ENCODE measurements at places on chromosomes 4 and X.

- no peak for DNase-seq
Observed at GRCh38 chrX:107738272-107738671, 37.3 kb downstream of the TSC22D3 start.

DNA sequence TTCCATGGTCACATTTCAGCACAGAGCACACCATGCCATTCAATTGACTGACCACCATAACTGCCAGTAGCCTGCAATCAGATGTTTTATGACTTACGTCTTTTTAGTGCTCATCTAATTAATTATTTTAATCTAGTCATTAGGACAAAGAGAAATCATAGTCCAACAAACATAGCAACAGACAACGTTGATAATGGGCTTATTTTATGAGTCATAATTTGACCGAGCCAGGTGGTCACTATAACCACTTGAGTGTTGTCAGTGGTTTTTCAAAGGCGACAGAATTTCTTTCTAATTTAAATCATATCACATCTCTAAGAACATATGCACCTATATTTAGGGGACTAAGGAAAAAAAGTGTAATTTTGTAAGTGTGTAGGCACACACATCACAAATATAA is 1.9 kb downstream of the SEC24D start:
- peak; percentile 36 for DNase-seq

DNA sequence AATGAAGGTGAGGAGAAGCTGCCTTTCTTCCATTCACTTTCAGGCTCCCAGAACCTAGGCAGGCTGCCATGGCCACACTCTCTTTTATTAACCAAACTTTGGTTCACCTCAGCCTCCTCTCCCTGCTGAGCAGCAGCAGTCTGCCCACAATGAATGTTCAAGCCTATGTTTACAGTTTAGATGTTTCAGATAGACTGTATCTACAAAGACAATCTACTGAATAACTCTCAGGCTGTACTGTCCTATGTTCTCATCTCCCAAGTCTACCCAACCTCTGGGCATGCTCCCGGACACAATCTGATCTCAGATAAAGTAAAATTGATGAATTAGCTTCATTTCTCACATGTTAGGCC is 59.2 kb upstream of the TMEM164 start:
- peak; percentile 29 for DNase-seq

- DNase-seq, result no peak
Observed at GRCh38 chrX:65667503-65668376, at the start of gene MSN. Gene MSN, plus strand, starts transcription at chrX:65667654. Its CDS starts 188 bp downstream, at chrX:65667842.

GRCh38 chrX:63740382-63740781 is 44.6 kb downstream of the ARHGEF9 start:
- no peak for DNase-seq

DNA sequence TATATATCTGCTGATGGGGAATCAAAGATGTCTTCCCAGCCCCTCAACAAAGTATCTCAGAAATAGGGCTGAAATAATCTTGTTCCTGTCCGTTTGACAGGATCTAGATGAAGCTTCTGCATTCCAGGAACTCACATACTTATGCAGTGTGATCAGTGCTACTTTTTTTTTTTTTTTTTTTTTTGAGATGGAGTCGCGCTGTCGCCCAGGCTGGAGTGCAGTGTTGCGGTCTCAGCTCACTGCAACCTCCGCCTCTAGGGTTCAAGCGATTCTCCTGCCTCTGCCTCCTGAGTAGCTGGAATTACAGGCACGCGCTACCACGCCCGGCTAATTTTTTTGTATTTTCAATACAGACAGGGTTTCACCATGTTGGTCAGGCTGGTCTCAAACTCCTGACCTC is 36.4 kb downstream of the DHX15 start:
- DNase-seq, result no peak

DNA sequence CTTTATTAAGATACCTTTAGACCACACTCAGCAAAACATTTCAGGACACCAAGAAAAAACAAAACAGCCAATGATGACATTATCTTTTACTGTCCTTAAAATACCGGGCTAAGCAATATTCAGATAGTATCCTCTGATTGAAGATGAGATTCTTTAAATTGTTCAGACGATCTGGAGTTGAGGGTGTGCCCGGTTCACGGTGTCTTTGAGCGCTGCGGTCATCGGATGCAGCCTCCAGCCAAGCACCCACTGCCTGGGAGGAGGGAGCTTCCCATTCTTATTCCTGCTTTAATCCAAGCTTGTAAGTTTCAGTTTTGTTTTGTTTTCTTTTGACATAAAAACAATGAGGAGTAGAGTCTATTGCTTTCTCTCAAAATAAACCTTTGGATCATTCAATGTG is 14.1 kb downstream of the FAM149A start:
- no peak for DNase-seq

GRCh38 chrX:1112321-1112720 is 100.1 kb downstream of the CRLF2 start:
- no peak for DNase-seq

DNA sequence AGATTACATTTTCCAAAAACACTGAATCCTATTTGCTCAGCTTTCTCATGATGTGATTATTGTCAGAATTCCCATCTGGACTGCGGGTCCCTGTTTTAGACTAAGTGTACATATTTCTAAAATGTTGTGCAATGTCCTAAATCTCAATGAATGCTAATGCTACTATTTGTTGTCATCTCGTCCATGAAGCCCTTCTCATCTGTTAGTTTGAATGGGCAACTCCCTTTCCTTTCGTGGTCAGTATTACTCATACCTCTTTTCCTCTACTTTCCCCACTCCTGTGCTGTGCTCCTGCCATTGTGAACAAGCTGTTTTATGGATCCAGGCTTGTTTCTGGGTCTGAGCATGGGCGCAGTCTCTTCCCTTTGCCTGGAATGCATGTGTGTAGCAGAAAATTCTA is 91.0 kb downstream of the MID1 start:
- no peak for DNase-seq

DNA sequence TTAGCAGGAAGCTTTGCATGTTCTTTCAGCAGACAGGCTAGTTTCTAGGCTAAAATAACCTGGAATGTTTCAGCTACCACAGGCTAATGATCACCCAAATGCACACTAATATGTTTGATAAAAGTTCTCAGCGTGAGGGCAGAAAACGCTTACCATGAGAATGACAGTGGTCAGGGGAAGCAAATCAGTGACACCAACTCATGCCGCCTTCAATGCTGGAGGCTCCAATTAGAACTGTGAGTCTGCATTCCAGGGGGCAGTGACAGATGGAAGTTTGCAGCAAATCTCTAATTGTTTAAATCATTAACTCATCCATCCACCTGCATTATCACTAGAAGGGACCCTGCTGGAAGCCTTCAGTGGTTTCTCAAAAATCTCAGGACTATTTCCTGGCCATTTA is 43.2 kb downstream of the ANOS1 start:
- DNase-seq, result peak; percentile 33

DNA sequence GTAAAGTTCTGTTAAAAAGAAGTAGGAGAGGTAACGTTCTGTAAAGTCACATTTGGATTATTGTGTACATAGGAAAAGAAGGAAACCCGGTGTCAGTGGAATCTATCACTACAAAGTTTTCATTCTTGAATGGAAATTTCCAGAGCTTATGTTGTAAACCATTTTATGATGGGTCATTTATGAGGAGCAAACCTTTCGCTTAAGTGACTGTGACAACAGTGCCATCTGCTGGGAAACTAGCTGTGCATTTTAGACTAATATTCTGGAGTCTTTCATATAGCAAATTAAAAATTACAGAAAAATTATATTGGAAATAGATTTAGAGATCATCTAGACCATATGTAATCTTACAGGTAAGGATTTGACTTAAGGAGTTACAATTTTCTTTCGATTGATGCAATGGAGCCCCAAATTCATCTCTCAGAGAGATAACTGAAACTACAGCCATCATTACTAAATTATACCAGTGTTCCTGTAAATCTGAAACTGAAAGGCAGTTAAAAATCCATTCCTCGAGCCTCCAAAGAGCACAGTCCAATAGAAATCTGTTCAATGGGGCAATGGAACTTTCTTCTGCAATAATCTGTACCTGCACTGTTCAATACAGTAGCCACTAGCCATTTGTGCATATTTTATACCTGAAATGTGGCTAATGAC is 26.9 kb downstream of the ASB9 start:
- peak; percentile 55 for DNase-seq

GRCh38 chr4:112813790-112814189 is 176.8 kb downstream of the LARP7 start:
- peak; percentile 1 for DNase-seq

- DNase-seq, result no peak
Observed at GRCh38 chrX:22090181-22090580, 58.1 kb downstream of the PHEX start.

GRCh38 chrX:150316564-150316963 is 46.6 kb upstream of the MAMLD1 start:
- no peak for DNase-seq

DNA sequence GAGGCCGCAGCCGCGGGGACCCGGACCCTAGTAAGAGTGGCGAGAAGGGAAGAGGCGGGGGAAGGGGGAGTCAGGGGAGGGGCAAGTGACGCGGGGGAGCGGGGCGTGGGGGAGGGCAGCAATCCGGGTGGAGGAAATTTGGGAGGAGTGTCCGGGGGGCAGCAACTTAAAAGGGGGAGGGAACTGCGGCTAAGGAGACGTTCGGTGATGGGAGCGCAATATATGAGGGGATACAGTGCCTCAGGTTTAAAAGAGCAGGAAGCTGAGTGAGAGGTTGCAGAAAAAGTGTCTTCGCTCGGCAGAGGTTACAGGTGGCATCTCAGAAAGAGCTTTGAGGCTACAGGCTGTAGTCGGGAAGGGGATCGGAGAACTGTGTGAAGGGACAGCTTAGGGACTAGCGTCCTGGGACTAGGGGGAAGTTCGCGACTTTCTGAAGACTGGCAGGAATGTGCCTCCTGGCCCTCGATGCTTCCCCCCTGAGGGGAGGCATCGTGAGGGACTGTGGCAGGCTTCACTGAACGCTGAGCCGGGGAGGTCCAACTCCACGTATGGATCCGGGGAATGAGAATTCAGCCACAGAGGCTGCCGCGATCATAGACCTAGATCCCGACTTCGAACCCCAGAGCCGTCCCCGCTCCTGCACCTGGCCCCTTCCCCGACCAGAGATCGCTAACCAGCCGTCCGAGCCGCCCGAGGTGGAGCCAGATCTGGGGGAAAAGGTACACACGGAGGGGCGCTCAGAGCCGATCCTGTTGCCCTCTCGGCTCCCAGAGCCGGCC is 519 bp downstream of the FOXO4 start:
- DNase-seq, result peak; percentile 78

GRCh38 chr4:76090241-76090691 is 15.8 kb downstream of the ART3 start:
- DNase-seq, result no peak

- DNase-seq, result no peak
Observed at GRCh38 chr4:127469959-127470809, 162.6 kb upstream of the INTU start.

- no peak for DNase-seq
Observed at GRCh38 chrX:71367396-71367795, 1.2 kb downstream of the TAF1 start.

DNA sequence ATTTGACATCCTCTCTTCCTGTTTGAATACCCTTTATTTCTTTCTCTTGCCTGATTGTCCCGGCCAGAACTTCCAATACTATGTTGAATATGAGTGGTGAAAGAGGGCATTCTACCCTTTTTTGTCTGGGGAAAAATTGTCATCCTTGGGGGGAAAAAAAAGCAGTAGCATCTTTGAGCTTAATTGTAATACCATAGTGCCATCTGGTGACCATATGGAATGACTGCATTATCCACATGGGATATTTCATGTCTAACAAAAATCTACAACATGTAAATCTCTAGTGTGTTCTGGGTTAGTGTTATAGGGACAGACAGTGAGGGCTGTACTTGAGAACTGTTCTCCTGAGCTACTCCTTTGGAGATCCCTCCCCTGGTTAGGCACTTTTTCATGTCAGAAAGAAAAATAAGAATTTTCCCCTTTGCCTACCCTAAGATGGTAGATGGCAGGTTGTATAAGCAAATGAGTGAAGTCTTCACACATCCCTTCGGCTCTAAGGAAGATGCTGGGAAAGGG is 26.0 kb downstream of the CAPN6 start:
- DNase-seq, result peak; percentile 62

DNA sequence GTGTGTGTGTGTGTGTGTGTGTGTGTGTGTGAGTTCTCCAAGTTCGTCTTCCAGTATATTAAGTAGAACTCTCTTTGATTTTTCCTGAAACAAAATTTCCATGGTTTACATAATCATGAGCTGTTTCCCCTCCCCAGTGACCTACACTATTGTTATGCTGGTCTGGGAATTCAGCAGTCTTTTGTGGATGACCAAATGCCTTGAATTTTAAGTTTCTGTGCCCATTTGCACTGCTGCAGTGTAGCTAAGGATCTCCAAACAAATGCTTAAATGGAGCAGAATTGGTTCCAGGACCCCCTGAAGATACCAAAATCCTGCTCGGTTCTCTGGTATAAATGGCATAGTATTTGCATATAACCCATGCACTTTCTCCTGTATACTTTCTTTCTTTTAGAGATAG is 77.2 kb upstream of the SLC34A2 start:
- no peak for DNase-seq
